ENCODE measurements at places on chromosomes 12 and 14.

- DNase-seq = no peak
Measured at GRCh38 chr12:53618275-53618674, 7.9 kb downstream of the ATF7 start.

DNA sequence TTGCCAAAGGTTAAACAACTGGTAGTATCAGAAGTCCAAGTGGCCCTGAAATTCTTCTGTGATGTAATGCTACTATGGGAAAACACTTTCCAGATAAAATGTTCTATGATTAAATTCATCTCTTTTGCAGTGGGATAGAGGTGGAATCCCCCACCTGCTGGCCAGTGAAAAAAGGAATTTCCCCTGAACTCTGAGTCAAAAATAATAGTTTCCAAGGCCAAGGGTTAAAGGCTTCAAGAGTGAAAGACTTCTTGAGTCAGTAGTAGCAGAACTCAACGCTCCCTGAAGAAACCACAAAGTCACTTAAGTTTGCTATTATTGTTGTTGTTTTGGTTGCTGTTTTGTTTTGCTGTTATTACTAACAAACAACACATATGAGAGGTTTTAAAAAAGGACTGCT lies 330.8 kb downstream of the SOX5 start:
- DNase-seq = no peak

DNA sequence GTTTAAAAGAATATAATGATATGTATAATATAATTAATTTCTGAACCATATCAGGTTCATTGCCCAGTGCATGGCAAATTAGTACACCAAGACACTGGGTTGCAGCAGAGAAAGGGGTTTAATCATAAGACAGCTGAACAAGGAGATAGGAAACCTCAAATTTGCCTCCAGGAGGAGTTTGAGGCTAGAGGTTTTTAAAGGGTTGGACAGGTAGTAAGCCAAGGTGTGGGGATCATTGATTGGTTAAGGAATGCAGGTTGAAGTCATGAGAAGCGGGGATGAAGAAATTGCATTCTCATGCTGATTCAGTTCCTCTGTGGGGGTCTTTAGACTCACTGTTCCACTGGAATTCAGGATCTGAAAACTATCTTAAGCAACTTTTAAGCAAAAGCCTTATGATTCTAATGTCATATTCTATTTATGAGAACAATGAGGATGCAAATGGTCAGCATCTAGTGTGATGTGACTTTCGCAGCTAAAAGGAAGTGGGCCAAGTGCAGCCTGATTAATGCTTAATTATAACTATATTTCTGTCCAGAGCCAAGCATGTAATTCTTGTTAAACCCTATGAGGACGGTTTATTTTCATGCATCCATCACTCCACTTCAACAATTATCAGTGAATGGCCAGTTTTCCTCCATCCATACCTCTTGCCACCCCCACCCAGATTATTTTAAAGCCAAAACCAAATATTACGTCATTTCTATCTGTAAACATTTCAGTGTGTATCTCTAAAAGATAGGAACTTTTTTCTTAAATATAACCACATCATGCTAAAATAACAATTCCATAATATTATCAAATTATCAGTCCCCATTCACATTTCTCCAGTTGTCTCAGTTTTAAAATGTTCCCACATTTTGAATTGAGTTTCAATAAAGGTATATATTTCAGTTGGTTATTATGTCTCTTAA lies 14.9 kb downstream of the RNF212B start:
- DNase-seq = no peak

GRCh38 chr12:110657747-110658146 lies 31.2 kb downstream of the HVCN1 start:
- DNase-seq = no peak

DNA sequence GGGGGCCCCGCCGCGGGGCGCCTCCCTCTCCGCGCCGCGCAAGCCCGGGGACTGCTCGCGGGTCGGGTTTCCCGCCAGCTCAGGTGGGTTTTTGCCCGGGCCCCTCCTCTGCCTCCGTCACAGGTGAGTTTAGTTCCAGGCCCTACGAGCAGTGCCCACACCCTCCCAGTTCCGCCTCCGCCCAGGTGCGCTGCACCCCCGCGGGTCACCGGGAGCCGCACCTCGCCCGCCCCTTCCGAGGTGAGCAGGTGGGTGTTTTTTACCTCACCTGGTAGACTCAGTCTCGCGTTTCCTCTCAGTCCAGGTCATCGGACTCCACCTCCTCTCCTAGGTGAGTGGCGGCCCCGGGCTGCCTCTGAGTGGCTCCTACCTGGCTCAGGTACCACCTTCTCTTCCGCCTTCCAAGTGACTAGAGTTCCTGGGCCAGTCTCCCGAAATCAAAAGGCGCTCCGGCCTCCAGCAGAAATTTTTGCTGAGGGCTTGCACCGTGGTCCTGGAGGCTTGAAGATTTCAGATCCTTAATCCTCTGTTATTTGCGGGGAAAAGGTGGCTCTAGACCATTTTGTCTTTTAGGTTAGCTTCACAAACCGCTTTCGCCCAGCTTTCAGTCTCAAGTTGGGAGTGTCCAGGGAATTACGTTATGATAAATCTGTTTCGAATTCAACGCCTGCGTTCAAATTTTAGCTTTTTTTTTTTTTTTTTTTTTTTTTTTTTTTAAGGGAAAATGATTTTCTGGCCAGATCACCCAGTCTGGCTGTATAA lies at the start of gene TMEM30B:
Gene TMEM30B, minus strand, starts transcription at position 153 of the 762 bp plus-strand sequence. CDS start 191 bp downstream, outside the sequence.
- no peak for DNase-seq

DNA sequence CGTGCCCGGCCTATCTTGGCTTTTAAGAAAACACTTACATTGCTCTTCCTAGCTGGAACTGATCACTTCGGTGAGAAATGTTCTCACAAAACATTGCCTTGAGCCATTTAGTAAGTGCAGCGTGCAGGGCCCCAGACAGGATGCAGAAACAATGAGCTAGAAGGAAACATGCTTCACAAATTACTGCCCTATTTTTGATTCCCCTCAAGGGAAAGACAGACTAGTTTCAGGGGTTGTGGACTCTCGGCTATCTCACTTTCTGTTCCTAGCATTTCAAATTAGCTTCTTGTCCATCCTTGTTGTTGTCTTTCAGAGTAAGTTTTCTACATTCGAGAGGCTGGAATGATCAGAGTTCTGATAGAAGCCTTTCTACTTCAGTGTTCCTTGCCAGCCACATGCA lies 21.6 kb downstream of the TGFB3 start:
- no peak for DNase-seq
